Stimulated activated CD8-positive, alpha-beta memory T cell treated with anti-CD3 and anti-CD28 coated beads, Interleukin-7, amount 100 ng/mL, for 24 hours (primary cell): ENCODE measurements at places on chromosomes 11 and 22.

- no peak for DNase-seq
These were observed 75.4 kb upstream of the SYT13 start for GRCh38 chr11:45361551-45361950.

DNA sequence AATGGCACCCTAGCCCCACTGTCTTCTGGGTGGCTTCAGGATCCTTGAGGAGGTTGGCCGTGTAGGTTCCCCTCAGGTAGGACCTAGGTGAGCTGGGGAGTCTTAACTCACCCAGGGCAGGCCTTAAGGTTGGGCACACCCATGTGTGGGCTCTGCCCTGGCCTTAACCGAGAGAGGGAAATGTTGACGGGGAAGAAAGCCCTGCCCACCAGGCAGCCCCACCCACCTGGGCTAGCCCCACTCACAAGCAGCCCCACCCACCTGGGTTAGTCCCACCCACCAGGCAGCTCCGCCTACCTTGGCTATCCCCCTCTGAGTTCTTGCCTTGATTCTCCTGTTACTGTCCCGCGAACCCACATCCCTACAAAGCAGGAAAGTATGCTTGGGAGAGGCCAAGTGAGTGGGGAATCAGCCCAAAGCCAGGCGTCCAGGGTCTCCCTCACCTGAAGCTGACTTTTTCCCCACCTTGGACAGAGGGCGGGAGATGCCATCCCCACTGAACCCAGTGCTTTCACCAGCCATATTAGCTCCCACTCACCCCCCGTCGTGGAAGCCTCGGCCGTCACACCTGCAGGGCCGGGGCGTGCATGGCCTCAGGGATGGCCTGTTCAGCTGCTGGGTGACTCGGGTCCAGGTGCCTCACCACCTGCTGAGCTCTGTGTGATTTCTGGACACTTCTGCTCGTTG is at the start of gene MYEOV:
Gene MYEOV (plus strand): TSS at position 337 of the 687 bp plus-strand sequence. CDS start 1,200 bp downstream, outside the sequence.
- DNase-seq, result no peak

DNA sequence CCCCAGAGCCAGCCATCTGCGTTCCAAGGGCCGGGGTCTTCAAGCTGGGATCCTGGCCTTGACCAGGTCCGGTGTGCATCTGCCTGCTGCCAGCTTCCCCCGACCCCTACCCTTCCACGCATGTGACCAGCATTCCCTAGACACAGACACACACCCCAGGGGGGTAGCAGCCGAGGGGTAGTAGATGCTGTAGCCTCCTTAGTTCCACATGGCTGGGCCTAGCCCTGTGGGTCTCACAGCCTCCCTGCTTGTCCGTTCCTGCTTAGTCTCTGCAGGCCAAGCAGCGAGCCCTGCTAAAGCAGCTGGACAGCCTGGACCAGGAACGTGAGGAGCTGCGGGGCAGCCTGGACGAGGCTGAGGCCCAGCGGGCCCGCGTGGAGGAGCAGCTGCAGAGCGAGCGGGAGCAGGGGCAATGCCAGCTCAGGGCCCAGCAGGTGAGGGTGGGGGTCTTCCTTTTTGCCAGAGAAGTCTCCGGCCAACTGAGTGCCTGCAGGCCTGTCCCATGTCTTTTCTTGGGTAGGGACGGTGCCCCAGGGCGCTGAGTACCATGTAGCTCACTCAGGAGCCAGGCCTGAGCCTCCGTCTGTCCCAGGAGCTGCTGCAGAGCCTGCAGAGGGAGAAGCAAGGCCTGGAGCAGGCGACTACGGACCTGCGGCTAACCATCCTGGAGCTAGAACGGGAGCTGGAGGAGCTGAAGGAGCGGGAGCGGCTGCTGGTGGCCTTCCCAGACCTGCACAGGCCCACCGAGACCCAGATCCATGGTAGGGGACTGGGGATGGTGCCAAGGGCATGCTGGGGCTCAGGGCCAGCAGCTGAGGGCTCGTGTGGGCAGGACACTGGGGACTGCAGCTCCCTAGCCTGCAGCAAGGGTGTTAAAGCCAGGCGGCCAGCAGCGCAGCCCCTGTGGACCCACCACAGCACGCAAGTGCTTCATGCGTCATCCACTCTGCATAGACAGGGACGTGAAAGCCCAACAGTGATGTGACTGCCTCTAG is 13.6 kb downstream of the RNF215 start:
- no peak for DNase-seq

DNA sequence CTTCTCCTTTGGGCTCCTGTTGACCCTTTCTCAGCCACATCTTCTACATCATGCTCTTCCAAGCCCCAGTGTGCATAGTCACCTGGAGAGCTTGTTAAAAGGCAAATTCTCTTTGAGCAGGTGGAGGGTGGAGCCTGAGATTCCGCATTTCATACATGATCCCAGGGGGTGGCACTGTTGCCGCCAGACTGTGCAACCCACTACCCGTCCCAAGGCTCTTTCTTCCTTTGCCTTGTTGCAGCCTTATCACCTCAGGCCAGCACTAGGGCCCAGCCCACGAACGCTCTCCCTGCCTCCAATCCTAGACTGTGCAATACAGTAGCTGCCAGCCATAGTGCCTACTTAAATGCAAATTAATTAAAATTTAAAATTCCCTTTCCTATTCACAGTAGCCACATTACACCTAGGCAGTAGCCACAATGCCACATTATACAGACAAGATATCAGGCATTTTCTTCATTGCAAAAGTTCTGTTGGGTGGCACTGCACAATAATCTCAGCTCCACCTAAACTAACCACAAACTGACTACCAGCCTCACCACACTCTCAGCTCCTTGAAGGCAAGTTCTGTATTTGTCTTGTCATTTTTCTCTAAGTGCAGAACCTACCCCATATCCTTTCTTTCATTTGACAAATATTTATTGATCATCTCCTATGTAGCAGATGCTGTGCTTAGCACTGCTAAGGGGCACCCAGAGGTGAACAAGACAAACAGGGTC is 4.6 kb upstream of the KCNJ5 start:
- no peak for DNase-seq

- no peak for DNase-seq
These were observed 76.7 kb upstream of the BLID start for GRCh38 chr11:122192634-122193255.

GRCh38 chr22:44389181-44389580 is 76.4 kb upstream of the SHISAL1 start:
- DNase-seq, result no peak

GRCh38 chr11:76156971-76157427 is 49.3 kb downstream of the WNT11 start:
- no peak for DNase-seq

- no peak for DNase-seq
These were observed 3.8 kb downstream of the COA4 start for GRCh38 chr11:73872749-73873357.

DNA sequence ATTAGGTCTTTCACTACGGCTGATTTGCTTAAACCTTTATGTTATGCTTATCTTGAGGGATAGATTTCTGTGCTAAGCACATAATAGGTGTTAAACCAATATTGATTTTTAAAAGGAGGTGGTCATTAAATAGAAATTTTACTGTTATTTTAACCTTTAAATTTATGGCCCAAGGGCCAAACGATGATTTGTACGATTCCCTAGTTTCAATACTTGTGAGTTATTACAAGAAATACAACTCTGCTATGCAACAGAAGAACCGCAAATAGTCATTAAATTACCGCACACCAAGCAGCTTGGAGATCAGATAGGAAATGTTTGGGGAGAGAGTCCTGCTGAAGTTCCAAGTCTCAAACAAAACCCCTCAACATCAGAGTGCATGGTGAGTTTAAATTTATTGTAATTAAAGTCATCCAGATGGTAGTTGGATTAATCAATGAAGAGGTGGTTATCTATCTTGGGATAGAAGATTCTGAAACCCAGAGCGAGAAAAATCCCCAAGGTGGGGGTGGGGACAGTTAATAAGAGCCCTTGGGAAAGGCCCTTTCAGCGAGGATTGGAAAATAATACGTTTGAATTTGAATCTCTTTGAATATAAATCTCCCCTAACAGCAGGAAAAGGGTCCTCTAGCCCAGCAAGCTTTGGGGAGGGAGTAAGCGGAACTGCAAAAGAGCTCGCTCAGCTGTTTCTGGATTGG is 805 bp upstream of the QSER1 start:
- no peak for DNase-seq

- DNase-seq, result no peak
These were observed 43.0 kb upstream of the KLHL35 start for GRCh38 chr11:75475767-75476650.

GRCh38 chr11:68508425-68508824 is 47.9 kb downstream of the PPP6R3 start:
- DNase-seq, result no peak

DNA sequence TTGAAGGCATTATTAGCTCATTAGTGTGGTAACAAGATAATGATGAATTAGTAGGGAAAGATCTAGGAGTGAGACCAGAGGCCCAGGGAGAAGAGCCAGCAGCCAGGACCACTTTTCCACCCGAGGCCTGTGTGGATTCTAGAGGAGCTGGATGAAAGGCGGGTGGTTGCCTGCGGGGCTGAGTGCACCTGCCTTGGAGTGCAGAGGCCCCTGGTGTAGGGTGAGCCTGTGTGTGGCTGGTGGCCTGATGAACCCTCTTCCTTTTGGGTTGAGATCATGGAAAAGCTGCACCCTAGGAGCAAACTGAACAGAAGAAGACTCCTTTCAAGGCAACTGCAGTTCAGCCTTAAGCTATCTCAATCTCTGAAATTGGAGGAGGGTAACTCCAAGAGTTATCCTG is 5.9 kb upstream of the TP53AIP1 start:
- no peak for DNase-seq

DNA sequence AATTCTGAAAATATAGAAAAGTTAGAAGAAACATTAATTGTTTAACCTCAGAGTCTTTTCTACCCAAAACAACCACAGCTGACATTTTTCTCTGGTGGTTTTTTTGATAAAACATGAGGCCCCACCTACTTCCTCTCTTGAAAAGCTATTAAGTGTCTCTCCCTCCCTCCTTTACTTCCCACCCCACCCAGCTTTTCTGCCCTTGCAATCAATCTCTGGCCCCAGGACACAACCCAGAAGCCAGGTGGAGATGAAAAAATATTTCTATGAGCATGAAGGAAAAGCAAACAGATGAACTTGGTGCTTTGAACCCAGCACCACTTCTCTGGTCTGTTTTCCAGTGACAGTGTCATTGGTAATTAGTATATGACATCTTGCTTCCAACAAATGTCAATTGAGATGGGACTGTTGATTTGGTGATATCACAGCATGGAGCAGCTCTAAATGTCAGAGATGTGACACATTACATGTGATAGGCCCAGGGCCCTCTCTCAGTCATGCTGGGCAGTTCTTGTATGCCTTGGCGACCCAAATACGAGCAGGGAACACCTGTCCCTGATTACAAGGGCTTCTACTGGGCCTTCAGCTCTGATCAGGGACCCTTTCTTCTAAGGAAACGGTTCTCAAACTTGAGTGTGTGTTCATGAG is 23.9 kb upstream of the TMPRSS13 start:
- no peak for DNase-seq

- DNase-seq, result no peak
These were observed 9.7 kb upstream of the LRP5 start for GRCh38 chr11:68302670-68303069.

- DNase-seq, result no peak
These were observed 143.0 kb upstream of the ARHGAP20 start for GRCh38 chr11:110855191-110855590.

DNA sequence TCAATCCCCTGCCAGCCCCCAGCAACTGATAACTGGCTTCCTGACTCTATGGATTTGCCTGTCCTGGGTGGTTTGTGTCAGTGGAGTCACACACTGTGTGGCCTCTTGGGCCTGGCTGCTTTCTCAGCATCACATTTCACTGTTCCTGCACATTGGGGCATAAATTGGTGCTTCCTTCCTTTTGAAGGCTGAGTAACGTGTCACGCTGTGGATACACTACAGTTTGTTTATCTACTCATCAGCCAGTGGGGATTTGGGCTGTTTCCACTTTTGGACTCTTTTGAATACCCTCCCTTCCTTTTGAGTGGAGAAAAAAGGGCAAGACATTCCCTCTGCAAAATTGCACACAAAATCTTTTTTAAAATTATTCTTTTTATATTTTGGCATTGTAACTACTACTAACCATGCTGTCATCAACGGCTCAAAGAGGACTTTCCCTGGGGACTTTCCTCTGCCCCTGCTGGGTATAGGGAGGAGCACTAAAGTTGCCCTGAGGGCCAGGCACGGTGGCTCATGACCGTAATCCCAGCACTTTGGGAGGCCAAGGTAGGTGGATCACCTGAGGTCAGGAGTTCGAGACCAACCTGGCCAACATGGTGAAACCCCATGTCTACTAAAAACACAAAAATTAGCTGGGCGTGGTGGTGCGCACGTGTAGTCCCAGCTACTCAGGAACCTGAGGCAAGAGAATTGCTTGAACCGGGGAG is 7.8 kb upstream of the CELSR1 start:
- no peak for DNase-seq

DNA sequence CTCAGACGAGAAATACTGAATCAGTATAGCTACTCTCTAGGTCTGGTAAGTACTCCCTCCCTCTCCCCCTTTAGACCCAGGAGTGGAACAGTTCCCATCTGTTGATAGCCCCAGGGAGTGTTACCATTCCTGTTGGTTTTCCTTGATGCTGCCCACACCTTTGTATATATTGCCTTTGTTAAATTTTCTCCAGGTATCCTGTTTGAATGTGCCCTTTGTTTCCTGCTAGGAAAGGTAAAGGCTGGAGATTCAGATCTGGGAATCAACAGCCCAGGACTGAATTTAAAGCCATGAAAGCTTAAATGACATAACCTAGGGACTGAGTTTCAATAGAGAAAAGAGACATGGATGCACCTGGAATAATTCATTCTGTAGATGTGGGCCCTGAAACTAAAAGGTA is 68.3 kb downstream of the CCDC83 start:
- DNase-seq, result no peak
